Fibroblast of lung (primary cell): ENCODE measurements at places on chromosomes 2 and 18. TPM values are rescaled to one million over a fixed set of nuclear protein-coding genes. Genes with fewer than 3 reads are reported as not detected.

DNA sequence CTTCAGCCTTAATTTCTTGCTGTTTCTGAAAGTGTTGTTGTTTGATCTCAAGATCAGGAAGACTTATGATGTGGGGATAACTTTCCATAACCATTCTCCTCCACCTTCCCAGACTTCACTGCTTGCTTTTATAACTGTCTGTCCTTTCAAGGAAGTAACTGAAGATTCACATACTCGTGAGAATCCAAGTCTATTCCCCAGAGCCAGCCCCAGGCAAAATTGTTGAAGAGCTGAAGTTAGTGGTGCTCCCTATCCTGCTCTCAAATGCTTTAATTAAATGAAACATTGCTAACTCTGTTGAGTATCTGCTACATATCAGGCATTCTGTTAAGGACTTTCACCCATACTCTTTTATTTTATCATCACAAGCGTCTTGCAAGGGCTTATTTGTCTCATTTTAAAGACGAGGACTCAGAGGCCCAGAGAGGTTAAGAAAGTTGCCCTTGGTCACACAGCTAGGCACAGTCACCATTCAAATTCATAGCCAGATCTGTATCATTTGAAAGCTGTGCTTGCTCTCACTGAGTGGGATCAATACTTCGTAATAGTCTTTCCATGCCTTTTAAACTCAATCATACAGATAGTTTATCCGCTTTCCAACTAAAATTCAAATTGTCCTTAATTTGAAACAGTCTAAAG is 189.8 kb upstream of the TCF4 start:
- no peak for DNase-seq

DNA sequence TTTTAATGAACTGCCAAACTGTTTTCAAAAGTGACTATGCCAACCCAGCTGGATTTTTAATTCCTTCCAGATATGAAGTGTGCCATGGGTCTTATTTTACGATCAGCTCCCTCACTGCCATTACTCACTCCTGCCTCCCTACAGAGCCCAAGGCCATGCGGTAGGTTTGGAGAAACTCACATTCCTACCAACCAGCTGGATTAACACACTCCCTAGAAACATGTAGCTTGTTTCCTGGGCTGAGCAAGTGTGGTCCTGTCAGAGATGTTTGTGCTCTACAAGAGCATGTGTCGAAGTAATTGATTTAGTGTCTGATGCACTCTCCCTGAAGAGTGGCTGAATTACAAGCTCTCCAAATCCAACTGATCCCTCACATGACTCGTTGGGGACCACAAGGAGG is 82.5 kb downstream of the SPP2 start:
- peak; percentile 42 for DNase-seq

DNA sequence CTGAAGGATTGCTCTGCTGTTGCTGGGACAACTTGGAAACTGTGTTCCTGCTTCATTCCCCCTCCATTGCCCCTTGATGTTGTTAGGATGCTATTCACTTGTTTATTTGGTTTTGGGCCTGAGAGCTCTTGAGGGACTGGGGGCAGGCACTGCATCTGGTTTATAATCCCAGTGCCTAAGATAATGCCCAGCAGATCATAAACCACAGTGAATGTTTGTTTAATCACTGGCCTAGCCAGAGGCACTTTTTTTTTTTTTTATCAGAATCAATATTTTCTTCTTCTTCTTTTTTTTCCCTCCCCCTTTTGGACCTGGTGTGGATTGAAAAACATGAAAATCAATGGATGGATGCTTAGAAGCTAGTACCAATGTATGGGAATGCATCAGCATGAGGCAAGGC is 38.1 kb downstream of the KCNS3 start:
- DNase-seq = no peak

Gene VAMP8
- total RNA-seq = 2.1 and 2.3 TPM in 2 replicates

DNA sequence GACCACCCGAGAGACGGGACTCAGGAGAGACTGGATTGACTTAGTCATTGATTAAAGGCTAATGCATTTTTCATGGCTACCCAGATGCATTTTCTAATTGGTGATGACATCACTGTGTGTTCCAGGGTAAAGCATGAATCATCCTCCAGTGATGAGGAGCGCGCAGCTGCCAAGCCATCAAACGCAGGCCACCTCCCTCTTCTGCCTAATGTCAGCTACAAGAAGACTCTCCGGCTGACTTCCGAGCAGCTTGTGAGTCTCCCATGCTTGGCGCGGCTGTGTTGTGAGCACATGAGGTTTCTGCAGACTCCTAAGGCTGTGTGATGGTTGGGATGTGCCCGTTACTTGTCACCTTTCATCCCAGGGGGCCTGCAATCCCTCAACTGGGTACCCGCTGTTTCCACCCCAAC is 56.4 kb downstream of the LPIN1 start:
- DNase-seq = peak; percentile 85

DNA sequence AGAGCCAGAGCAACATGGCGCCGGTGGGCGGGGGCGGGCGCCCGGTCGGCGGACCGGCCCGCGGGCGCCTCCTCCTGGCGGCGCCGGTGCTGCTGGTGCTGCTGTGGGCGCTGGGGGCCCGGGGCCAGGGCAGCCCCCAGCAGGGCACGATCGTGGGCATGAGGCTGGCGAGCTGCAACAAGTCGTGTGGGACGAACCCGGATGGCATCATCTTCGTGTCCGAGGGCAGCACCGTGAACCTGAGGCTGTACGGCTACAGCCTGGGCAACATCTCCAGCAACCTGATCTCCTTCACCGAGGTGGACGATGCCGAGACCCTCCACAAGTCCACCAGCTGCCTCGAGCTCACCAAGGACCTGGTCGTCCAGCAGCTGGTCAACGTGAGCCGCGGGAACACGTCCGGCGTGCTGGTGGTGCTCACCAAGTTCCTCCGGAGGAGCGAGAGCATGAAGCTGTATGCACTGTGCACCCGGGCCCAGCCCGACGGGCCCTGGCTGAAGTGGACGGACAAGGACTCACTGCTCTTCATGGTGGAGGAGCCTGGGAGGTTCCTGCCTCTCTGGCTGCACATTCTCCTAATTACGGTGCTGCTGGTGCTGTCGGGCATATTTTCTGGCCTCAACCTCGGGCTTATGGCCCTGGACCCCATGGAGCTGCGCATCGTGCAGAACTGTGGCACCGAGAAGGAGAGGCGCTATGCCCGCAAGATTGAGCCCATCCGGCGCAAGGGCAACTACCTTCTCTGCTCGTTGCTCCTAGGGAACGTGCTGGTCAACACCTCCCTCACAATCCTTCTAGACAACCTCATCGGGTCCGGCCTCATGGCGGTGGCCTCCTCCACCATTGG is 507 bp downstream of the CNNM4 start:
- peak; percentile 34 for DNase-seq

Gene MCFD2
- total RNA-seq = 145 and 151 TPM in 2 replicates

GRCh38 chr18:46110406-46110805 is 6.2 kb downstream of the HAUS1 start:
- DNase-seq = no peak

Gene TUBA4A
- 5.6 and 7.7 TPM in 2 replicates for total RNA-seq

GRCh38 chr2:29382486-29382885 is 267.3 kb downstream of the CLIP4 start:
- DNase-seq = no peak

Gene C2orf72
- 0.33 TPM in 1 of 2 replicates, not detected in the other for total RNA-seq

- no peak for DNase-seq
These were observed 102.7 kb upstream of the TAF1B start for GRCh38 chr2:9740382-9741073.

Gene MGAT5
- total RNA-seq = 75.0 and 301 TPM in 2 replicates

DNA sequence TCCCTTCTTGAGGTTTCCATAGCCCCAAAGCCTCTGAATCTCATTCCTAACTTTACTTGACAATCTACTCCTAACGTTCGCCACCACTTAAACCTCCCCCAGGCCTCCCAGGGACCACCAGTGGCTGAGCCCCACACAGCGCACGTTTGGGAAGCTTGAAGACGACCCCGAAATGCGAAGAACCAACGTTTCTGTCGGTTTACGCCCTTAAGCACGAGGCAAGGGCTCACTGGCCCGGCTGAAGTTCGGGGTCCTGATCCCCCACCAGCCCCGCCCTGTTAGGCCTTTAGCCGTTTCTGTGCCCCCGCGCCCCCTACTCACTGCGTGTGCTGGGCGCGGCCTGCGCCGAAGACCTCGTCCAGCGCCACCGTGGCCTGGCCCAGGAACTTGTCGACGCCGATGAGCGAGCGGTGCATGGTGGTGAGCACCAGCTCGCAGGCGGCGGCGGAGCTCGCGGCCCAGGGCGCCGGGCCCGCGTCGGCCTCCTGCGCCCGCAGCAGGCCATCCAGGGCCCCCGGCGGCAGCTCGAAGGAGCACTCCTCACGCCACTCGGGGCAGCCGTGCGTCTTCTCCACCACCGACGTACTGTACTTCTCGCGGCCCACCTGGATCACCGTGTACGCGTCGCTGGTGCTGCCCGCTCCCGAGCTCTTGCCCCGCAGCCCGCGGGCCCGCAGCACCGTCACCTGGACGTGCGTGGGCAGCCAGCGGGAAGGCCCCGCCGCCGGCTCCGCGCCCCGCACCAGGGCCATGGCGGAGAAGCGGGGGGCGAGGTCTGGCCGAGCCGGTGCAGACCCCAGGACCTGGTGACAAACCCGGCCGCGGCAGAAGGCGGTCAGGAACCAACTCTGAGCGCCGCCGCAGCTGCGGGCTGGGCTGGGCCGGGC is 479 bp downstream of the RAB11FIP5 start:
- peak; percentile 61 for DNase-seq

DNA sequence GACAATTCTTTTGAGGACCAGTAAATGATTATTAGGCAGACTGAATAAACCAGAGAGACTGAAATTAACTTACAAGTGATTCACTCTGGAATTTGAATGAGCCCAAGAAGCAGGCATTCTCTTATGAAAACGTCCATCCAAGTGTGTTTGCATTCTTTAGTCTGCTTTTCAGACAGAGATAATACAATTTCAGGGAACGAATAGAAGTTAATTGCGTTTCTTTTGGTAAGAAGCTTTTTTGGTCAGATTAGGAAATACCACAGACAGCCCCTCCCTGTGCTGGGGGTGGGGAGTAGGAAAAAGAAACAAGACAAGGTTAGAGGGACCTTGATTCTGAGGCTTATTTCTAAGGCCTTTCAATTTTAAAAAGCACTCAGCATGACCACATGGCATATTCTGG is 874.4 kb downstream of the SUCLG1 start:
- DNase-seq = no peak

DNA sequence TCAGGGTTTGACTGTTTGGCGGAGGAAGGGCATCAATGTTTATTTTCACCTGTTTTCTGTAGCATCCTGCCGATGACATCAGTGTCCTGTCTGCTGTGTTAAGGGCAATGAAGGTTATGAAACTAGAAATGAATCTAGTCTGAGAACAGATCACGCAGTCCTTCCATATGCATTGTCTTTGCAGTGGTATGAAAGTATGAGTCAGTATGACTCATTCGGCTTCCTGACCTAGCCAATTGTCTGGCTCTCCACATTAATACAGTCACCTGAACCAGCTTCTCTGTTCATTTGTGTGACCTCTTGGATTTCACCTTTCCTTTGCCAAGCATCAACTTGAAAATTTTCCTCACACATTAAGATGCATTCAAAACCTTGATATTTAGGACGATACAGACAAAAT is 353.8 kb downstream of the RND3 start:
- DNase-seq = peak; percentile 80

GRCh38 chr2:68766376-68766845 is 31.8 kb downstream of the ARHGAP25 start:
- DNase-seq = peak; percentile 71

DNA sequence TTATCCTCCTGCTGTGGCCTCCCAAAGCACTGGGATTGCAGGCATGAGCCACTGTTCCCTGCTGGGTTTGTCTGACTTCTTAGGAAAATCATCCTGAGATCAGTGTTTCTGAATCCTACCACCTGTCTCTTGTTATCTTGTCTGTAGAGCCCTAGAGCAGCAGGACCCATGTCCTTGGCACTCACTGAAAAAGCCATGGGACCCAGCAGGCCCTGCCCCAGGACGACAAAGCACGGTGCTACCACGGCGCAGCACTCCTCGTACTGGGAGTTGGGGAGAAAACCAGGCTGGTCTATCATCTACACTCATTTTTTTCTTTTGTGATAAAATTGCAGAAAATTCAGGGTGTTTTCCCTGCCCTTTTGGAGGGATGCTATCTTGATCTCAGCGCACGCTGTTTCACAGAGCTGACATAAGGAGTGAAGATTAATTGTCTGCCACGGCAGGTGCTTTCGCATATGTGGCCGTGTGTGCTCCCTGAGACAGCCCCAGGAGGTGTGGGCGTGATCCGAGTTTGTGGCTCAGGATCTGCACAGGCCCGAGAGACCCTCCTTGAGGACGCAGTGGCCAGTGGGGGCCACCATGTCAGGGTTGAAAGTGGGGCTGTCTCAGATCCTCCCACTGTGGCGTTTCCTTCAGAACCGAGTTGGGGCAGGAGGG is 179.1 kb downstream of the LDLRAD4 start:
- no peak for DNase-seq

DNA sequence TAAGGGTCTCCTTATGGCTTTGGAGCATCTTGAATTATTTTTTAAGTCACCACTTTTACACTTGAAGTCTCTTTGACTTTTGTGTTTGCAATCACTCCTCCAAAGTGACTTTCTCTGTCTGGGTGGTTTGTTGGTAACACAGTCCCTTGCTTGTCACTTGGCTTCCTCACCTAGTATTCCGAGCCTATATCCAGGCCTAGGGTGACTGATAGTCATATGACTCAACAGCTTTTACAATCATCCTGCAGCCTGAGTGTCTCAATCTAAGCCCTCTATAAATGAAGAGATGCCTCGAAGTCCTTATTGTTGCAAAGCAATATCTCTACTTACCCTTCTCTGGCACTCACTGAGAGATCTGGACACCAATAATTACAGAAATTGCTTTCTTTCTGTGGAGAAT is 53.9 kb upstream of the SETBP1 start:
- no peak for DNase-seq

- DNase-seq = no peak
These were observed 26.3 kb upstream of the SH3RF3 start for GRCh38 chr2:109102588-109103233.

GRCh38 chr18:10863026-10863425 is 286.3 kb downstream of the PIEZO2 start:
- peak; percentile 32 for DNase-seq

- peak; percentile 95 for DNase-seq
These were observed 82.8 kb downstream of the GLI2 start for GRCh38 chr2:120818441-120818920.

- no peak for DNase-seq
These were observed 17.8 kb downstream of the TNFRSF11A start for GRCh38 chr18:62342884-62343283.

DNA sequence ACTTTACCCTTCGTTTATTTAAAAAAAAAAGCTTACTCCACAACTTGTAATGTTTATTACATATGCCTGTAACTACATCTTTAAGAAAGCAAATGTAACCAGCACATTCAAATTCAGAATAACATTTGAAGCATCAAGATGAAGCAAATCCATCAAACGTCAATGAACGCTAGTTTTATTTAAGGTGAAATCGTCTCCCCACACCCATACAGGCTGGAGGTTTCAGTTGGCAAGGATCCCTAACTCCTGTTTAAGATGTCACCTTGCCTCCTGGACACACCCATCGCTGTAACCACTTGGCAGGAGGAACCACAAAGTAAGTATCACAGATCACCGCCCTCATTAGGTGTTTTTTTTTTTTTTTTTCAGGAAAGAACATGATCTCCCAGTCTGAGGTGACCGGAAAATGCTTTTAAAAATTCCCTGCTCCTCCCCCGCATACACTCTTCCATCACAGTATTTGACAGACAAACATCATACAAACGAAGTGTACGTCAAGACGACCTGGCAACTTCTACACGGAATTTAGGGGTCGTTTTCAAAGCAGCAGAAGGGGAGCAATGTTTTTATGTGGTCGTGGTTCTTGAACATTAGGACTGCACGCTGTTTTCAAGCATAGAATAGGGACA is 19.7 kb upstream of the STPG4 start:
- DNase-seq = peak; percentile 78

Gene CSRNP3
- total RNA-seq = 0.66 and 0.77 TPM in 2 replicates

GRCh38 chr18:10755855-10756254 is 230.0 kb downstream of the NAPG start:
- DNase-seq = no peak
